ENCODE measurements at places on chromosomes 5 and 9.
A peak's percentile ranks its signal among the peaks of the same experiment; 100 is the strongest.

- no peak for DNase-seq
Observed at GRCh38 chr5:142176255-142176654, 67.7 kb downstream of the NDFIP1 start.

DNA sequence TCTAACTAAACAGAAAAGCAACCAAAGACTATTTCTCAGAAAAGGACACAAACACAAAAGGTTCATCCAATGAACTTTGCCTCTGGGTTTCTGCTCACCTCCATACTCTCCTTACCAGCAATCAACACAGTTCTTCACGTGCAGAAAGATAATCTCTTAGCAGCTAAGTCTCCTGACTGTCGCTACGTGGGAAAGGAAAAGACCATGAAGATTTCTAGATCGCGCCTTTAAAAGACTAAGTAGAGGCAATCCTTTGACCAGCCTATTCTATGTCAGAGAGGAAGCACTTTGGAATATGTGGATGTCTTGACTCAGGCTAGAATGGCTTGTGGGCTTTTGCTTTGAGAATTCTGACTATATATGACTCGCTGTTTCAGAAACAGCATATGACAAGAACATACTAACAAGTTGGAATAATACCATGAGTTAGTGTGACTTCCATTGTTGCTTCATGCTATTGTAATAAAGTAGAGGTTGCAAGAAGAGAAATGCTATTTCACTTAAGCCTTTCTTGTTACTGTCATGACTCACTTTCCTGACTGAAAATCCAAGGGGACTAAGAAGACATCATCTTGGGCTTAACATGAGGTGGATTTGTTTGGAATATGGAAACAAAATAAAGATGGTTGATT lies 339.5 kb upstream of the RFX3 start:
- DNase-seq = peak; percentile 26

GRCh38 chr9:17611917-17612316 lies 33.1 kb downstream of the SH3GL2 start:
- DNase-seq = no peak

DNA sequence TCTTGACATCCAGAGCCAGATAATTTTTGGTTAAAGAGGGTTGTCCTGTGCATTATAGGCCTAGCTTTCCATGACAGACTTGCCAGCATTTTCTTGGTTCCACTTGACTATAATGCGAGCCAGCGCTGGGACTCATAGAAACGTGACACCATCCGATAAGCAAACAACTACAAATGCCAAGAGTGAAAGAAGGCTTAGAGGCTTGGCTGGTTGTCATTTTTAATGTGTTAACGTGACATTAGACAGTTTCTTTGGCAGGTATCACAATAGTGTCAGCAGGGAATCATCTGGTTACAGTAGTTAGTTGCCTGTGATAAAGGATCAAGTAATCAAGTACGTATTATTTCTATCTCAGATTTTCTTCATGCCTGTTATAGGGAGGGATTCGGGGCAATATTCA lies 20.0 kb upstream of the LIFR start:
- no peak for DNase-seq

GRCh38 chr5:84148651-84149050 lies 236.0 kb downstream of the EDIL3 start:
- DNase-seq = no peak

GRCh38 chr5:60463179-60463868 lies 236.6 kb downstream of the DEPDC1B start:
- DNase-seq = peak; percentile 3

DNA sequence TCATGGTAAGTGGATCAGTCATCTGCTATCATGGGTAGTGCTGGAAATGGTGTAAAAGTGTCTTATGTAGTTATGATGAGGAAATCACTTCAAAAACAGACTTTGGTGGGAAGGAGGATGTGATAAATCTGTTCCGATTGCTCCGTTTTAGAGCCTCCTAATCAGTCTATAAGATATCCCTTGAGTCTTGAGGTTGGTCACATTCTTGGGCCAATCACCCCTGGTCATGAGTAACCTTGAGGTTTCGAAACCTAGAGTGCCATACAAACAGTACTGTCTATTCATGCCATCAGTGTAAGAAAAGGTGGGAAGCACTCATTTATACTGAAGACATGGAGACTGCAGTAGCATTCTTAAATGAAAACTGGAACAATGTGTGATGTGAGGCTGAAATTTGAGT lies 45.8 kb downstream of the LRRTM2 start:
- DNase-seq = peak; percentile 53

- DNase-seq = peak; percentile 98
Observed at GRCh38 chr5:135127439-135128240, 93.6 kb upstream of the PITX1 start.

DNA sequence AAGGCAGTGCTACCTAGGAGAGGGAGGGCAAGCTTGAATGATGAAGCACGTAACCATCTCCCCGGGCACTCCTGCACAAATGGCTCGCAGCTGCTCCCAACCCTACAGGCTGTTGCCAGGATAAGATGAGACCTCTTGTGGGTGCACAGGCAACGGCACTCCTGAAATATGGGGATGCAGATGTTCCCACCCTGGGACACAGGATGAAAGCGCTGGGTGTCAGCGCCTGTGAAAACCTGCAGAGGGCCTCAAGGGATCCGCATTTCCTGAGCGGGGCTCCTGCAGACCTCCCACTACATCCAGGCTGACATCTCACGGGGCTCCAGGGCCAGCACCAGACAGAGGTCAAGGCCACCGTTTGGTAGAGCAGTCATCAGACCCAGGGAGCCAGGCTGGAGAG lies 60.7 kb downstream of the SMIM23 start:
- DNase-seq = no peak

DNA sequence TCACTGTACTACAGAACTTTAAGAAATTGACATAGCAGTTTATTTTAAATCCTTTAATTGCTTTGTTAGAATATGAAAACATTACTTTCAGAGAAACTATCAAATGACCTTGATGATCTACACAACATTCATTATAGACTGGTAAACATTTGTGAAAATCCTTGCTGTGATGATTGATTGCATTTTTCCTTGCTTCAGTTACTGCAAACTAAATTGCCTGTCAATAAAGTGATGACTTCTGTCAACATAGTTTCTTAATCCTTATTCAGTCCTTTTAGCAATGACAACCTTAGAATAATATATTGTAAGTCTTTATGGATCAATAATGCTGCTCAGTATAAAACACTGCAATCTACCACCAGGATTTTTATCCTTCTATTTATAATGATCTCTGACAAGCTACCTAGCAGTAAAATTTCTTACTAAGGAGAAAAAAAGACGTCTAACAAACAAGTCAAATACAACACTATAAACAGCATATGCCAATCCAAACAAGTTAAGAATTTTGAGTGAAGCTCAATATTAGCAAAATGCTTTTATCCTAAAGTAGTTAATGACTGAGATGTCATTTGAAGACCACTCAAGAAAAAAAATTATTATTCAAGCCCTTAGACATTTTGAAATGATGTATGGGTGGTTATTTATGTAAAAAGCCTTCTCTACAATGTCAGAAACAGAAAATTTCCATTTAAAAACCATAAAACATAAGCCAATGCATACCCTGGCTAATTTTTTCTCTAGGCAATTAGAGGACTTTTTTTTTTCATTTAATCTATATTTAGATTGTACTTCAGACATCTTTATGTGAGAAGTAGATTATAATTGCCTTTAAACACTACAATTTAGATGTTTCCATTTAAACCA lies 105.5 kb downstream of the FBXL17 start:
- DNase-seq = no peak

DNA sequence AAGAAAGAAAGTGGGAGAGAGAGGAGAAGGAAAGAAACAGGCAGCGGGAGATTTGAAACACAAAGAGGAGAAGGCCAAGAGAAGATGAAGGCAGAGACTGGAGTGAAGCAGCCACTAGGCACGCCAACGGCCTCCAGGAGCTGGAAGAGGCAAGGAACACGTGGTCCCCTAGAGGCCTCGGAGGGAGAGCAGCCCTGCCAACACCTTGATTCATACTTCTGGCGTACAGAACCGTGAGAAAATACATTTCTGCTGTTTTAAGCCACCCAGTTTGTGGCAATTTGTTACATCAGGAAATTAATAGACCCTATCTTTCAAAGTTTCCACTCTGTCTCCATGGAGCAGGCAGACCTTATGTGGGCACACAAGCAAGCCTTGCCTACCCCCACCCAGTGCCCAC lies 133.4 kb downstream of the ACTL7B start:
- DNase-seq = no peak

GRCh38 chr5:14082973-14083372 lies 60.2 kb upstream of the TRIO start:
- DNase-seq = no peak

Data from MCF 10A (cell line).